ENCODE measurements at places on chromosomes 5 and 9.

DNA sequence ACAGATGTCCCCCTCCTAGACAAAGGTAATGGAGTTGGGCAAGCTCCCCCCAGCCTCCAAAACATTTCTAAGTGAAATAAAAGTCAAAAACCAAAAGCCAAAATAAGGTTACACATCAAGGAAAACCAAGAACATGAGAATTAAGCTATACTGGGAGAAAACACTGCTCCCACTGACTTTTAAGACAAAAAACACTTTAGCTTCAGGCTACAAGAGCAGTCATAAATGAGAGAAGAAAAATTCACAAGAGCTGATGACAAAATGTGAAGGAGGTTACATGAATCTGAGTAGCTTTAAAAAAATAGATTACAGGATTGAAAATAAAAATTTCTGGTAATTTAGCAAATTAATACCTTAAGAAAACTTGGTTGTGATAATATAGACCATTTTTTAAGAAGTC lies 1370.3 kb upstream of the CDH9 start:
- DNase-seq = no peak

GRCh38 chr9:6247266-6247665 lies 31.7 kb downstream of the IL33 start:
- peak; percentile 39 for DNase-seq

- DNase-seq = no peak
Observed at GRCh38 chr5:95949810-95950209, 11.8 kb downstream of the ELL2 start.

- DNase-seq = no peak
Observed at GRCh38 chr9:138024831-138025291, 147.3 kb downstream of the CACNA1B start.

DNA sequence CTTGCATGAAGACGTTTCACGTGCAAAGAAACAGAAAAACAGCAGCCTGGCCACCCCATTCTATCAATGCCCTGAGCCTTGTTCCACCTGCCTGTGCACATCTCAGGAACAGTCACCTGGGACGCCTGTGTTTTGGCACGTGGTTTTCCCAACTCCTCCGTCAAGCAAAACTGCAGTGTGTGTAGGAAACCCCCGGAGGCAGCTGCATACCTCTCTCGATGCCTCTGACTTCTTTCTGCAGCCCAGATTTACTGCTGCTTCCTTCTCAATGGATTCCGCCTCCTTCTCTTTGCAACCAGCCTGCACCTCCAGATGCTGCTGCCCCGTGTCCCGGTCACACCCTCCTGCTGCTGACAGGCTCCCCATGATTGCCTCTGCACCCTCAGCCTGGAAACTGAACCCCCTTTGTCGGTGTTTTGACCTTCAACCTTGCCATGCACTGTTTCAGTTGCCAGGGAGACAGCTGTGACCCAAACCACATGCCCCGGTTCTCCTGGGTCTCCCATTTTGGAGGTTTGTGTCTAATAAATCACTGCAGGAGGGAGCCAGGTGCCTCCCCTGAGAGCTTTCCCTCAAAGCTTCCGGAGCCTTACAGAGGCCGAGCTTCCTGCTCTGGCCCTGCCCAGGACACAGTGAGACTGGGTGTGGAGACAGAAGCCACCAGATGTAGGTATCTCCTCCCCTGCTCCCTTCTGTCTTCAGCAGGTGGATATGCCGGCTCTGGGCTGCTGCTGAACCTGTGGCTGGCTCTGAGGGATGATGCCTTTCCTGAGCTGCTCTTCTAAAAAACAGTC lies 395.5 kb upstream of the IRX1 start:
- no peak for DNase-seq

DNA sequence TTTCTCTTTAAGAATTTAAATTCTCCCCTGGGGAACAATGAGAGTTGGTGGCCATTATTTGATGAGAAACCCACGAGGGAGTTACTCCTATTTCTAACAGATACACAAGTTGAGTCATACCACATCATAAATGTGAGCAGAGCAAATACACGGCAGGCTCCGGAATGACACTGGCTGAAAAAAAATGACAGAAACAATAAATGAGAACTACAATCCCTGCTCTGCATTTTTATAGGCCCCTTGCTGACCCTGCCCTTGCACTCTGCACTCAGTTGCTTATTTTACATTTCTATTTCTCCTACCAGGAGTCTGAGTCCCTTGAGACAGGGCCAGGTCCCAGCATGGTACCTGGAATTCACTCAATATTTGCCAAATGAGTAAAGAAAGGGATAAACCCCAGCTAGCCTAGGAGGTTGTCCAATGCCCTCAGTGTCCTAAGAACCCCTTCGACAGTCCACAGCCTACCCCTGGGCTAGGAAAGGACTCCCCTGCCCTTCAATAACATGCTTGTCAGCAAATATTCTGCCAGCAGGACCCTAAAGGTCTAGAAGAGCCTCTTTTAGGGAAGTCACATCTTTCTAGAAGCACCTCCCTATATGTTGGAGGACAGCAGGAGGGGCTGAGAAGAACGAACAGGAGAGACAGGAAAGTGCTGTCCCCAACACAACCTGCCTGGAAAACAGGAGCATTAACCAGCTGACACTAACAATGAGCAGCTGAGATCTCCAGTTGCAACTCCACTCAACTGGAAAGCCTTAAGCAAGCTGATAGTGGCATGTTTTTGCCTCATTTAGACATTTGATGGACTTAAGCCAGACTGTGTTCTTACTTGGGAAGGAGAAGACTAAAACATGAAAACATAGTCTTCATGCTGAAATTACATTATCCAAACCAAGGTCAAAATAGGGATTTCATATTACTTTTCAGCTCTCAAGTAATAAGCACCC lies 191.2 kb downstream of the ACTL7B start:
- no peak for DNase-seq

DNA sequence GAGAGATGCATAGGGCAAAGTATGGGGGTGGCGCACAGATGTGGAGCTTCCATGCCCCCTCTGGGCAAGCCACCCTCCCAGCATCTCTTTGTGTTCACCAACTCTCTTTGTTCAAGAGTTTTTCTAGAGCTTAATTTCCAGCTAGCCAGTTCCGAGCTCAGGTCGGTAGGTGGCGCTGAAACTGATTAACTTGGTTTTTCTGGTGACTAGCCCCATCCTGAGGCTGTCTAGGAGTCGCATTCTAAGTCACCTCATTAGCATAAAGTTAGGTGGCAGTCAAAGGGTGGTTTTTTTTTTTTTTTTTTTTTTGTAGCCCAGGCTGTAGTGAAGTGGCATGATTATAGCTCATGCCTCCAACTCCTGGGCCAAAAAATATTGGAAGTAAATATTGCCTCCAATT lies 476.4 kb downstream of the KDM4C start:
- peak; percentile 59 for DNase-seq

GRCh38 chr9:98201102-98201501 lies 8.7 kb upstream of the CORO2A start:
- no peak for DNase-seq

DNA sequence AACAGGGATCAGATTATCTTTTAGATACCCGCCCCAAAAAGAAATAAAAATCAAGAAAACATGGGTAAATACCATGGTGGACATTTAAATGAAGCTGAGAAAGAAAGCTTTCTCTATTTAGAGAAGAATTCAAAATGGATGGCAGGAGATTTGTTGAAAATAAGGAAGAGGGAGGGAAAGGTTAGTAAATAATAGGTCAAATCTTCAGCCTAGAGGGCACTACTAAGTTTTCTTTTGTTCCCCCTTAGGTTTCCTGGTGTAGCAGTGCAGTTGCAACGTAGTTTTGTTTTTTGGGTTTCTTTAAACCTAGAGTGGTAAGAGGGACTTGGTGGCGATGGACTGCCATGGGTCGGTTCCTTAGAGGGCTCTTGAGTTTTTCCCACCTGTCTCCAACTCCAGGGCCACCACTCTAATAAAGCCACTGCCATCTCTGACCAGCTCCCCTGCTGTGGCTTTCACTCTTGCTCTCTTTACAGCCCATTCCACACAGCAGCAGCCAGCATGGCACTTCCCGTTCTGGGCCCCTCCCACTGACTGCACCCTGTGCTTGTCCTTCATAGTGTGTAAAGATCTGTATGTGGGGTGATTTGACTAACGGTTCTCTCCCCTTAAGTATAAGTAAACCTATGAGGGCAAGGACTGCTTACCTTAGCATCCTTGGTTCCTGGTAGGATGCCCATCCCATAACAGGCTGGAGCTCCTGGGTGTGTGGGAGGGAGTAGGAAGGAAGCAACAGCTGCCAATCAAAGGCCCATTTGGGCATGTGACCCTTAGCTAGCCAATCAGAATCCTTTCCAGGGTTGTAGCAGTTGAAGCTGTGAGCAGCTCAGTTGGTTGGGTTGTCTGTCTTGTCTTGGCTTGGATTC lies 118.3 kb downstream of the SLC1A3 start:
- DNase-seq = no peak

GRCh38 chr5:83967417-83967816 lies 246.8 kb upstream of the HAPLN1 start:
- DNase-seq = no peak

DNA sequence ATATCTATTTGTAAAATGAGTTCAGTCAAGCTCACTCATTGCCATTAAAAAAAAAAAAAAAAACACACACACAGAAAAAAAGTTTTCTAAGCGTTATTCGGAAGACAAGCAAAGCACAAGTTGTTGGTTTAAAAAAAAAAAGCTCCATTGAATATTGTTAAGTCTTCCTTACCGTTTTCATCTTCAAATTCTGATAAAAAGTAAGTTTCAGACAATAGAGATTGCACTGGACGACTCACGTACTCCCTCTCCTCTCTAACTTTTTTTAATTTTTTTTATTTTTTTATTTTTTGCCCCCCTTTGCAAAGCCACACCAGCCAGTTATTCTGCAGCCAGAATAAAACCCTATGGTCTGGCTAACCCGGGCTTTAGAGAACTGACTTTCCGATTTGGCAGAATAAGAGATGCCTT lies 544 bp downstream of the ADAMTS6 start:
- peak; percentile 37 for DNase-seq

DNA sequence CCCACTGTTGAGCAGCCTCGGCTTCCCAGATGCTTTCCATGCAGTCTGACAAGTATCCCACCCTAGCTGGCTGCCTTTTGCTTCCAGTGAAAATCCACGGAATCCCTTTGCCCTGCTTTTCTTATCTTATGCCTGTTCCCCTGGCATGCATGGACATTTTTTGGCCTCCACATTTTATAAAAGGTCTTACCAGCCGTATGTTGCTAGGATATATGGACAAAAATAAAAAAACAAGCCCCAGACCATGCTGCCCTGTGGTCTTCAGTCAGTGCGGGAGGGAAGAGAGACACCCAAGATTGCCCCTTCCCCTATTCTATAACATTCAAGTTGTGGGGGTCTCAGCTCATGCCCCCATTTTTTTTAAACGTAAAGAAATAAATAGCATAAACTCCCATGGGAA lies 129.6 kb downstream of the COL23A1 start:
- DNase-seq = no peak

DNA sequence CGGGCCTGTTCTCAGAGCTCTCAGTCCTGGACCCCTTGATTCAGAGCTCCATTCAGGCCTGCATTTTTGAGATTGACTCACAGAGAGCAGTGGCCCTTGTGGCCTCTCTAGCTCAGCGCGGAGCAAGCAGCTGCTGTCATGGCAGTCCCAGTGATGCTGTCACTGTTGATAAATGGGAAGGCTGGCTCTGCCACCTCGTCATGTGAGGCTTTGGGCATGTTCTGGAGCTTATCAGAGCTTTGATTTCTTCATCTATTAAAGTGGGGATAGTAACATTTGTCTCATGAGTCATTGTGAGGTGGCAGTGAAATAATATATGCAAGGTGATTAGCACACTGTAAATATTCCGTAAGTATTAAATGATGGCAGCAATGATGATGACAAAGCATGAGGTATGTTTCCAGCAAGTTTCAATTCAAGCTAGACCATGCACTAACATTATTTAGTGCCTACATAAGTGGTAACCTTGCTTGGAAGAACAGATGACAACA lies 126.4 kb upstream of the CXCL14 start:
- no peak for DNase-seq

DNA sequence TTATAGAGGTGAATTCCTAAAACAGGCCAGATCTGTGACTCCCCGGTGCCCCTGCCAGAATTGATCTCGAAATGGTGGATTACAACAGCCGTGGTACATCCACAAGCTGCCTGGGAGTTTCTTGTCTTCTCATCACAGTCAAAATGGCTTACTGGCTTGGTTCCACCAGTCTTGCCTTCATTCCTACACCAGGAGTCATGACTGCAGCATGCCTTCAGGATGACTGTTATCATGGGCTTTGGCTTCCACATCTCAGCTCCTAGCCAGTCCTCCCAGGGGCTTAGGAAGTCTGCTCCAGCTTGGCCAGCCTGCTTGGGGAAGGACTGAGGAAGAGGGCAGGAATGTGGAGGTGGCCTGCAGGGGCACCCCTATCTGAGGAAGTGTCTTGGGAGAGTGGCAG lies 132.9 kb upstream of the NR3C1 start:
- peak; percentile 98 for DNase-seq

DNA sequence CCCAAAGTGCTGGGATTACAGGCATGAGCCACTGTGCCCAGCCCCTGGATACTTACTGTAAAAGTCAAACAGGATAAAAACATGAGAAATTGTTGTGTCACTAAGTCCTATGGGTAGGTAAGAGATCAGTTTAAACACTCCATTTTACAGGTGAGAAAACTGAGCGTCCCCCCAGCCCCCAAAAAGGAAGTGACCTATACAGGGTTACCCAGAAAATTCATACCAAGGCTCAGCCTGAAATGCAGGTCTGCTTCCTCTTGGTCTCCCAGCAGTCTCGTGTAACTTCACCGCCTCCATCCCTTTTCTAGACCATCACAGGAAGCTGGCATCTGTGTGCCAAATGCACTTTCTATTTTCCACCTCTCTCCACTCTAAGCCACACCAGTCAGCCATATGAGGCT lies 57.2 kb downstream of the TMOD1 start:
- no peak for DNase-seq

DNA sequence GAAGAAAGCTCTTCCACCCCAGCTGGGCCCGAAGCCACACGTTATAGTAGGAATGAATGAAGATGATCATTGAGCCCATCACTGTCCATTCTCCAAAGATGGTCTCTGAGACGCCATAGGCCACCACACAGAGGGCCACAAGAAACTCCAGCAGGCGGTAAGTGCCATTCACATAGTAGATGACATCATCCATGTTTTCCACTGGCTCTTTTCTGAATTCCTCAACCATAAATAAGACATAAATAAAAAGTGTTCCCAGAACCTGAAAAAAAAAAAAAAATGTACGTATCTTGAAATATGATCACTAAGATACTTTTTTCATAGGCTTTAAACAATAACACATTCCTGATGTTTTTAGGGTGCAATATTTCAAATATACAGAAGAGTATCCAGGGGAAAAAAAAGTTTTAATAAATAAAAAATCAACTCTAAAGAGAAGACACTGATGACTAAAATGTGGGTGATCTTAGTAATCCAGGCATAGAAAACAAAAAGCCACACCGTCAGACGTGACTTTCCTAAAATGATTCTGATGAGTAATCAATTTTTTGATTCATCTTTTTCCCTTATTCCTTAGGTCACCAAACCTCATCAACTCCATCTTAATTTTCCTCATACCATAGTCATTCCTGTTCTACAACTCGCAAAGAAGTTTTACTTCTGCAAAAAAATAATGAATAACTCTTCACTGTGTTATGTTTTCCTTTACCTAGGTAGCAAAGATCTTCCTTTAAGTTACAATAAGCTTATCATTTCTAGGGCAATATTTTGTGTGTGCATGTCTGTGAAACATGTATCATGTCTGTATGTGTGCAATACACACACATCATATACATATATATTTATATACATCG lies 47.8 kb downstream of the RNF145 start:
- DNase-seq = no peak

GRCh38 chr9:113619491-113620376 lies 156.2 kb downstream of the RGS3 start:
- no peak for DNase-seq
